ENCODE measurements at places on chromosomes 16 and 17. TPM values are rescaled to one million over a fixed set of nuclear protein-coding genes. Genes with fewer than 3 reads are reported as not detected.

- no peak for DNase-seq
Measured at GRCh38 chr17:63150490-63150889, 184.5 kb downstream of the TANC2 start.

GRCh38 chr17:51263006-51263405, 2.7 kb downstream of the UTP18 start:
- no peak for DNase-seq

GRCh38 chr17:10198509-10199249, at the start of gene GAS7:
Gene GAS7, minus strand, starts transcription at chr17:10198606.
- peak; percentile 87 for DNase-seq

GRCh38 chr16:23679274-23679985, 741 bp downstream of the PLK1 start:
- DNase-seq = no peak

- no peak for DNase-seq
Measured at GRCh38 chr17:79670537-79671084, 59.8 kb upstream of the RBFOX3 start.

DNA sequence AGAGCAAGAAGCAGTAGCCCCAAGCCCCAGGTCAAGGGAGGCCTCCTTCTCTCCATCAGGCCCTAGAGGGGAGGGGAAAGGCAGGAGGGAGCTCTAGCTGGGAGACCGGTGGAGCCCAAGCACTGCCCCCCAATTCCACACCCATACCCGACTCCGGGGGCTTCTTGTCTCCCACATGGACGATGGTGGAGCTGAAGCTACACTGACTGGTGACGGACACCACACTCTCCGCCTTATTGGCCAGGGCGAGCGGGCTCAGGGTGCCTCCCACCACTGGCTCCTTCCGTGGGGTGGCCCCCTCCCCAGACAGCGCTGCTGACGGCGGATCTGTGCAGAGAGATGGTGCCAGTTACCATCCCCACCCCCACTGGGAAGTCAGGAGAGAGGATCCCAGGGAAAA, 6.4 kb downstream of the PER1 start:
- peak; percentile 46 for DNase-seq

- DNase-seq = no peak
Measured at GRCh38 chr17:61478026-61478789, 26.0 kb downstream of the TBX4 start.

GRCh38 chr17:42806249-42806648, 7.6 kb downstream of the CNTD1 start:
- DNase-seq = no peak

GRCh38 chr16:96935-97381, 18.9 kb downstream of the MPG start:
- DNase-seq = peak; percentile 94

The PRR29 gene
- 0.30 TPM for total RNA-seq

The KRTAP16-1 gene
- not detected for total RNA-seq

The RNF43 gene
- total RNA-seq = 3.8 TPM

The KRT15 gene
- not detected for total RNA-seq

The CHST4 gene
- total RNA-seq = not detected

The CDIPT gene
- total RNA-seq = 63.0 TPM
